Nephron progenitor cell (in vitro differentiated cells): ENCODE measurements at places on chromosomes 7 and 10.

DNA sequence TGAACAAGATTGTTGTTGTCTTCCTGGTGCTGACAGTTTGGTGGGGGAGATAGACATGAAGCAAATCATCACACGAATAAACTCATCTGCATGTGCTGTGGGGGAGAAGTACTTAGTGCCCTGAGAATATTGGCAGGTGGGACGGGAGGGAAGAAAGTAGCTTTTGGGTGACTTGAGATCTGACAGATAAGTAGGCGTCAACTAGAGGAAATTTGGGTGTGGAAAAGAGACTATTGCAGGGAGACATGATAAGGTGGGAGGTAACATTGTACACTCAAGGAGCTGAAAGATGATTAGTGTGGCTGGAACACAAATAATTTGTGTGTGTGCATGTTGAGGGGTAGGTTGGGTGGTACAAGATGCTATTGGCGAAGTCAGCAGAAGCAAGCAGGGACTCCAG lies 30.1 kb downstream of the CNNM2 start:
- no peak overlapping the region for H3K27ac ChIP-seq
- H3K4me1 ChIP-seq = peaks cover 22% of the 10 kb centered on the region
- DNase-seq = no peak

GRCh38 chr10:56319386-56319785 lies 41.7 kb downstream of the ZWINT start:
- no peak overlapping the region for H3K27ac ChIP-seq
- no peaks in the 10 kb centered on the region for H3K36me3 ChIP-seq
- no peak overlapping the region for H3K4me3 ChIP-seq
- H3K4me1 ChIP-seq = no peaks in the 10 kb centered on the region

- no peak for DNase-seq
- H3K4me1 ChIP-seq = no peaks in the 10 kb centered on the region
- H3K4me3 ChIP-seq = no peak overlapping the region
These were observed 252.9 kb downstream of the RNLS start for GRCh38 chr10:88330174-88330573.

- no peak overlapping the region for H3K27ac ChIP-seq
- H3K36me3 ChIP-seq = no peaks in the 10 kb centered on the region
- H3K27me3 ChIP-seq = peaks cover 19% of the 10 kb centered on the region
- H3K4me1 ChIP-seq = peaks cover 35% of the 10 kb centered on the region
- no peak for DNase-seq
These were observed 2.9 kb downstream of the MYL10 start for GRCh38 chr7:101626069-101626671.

GRCh38 chr7:79608005-79608404 lies 154.5 kb upstream of the MAGI2 start:
- no peaks in the 10 kb centered on the region for H3K36me3 ChIP-seq
- no peak overlapping the region for H3K27ac ChIP-seq
- peaks cover 7% of the 10 kb centered on the region for H3K27me3 ChIP-seq
- no peaks in the 10 kb centered on the region for H3K4me1 ChIP-seq
- H3K4me3 ChIP-seq = no peak overlapping the region
